ENCODE measurements at places on chromosomes 6 and 20.

GRCh38 chr6:71080133-71080532 lies 123.3 kb upstream of the B3GAT2 start:
- DNase-seq = no peak

DNA sequence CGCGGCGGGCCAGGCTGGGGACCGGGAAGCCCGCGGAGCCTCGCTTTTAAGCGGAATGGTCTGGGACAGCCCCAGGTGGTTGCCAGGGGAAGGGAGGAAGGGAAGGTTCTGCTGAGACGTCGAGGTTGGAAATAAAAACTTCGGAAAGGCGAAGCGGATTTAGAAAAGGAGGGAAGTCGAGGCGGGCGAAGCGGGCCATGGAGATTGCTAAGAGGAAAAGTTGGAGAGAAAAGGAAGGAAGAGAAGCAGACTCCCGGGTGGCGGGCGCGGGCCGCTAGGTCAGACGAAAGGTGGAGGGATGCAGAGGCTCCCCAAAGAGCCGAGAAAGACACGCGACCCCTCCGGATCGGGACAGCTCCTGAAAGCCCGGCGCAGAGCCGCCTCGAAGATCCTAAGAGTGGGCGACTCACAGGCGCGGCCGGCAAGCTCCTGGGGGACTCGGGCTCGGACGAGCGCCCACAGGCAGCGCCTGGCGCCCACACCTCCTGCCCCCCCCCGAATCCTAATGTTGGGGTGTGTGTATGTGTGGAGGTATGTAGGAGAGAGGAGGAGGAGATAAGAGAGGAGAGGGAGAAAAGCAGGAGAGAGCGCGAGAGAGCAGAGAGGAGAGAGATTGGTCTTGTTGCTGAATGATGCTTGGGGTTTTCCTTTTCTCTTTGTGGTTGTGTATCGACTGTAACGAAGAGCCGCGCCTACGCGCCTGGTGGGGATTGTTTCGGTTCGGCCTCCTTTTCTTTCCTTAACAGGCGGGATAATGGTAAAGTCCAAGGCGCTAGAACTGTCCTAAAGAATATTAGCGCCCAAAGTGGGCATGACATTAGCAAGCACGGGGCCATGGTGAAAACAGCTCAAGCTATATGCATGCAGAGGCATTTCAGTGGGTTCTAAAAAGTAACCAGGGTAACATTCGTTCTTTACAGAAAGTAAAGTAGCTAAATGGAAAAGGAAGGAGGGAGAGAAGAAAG lies 1.5 kb downstream of the TFAP2B start:
- no peak for DNase-seq

DNA sequence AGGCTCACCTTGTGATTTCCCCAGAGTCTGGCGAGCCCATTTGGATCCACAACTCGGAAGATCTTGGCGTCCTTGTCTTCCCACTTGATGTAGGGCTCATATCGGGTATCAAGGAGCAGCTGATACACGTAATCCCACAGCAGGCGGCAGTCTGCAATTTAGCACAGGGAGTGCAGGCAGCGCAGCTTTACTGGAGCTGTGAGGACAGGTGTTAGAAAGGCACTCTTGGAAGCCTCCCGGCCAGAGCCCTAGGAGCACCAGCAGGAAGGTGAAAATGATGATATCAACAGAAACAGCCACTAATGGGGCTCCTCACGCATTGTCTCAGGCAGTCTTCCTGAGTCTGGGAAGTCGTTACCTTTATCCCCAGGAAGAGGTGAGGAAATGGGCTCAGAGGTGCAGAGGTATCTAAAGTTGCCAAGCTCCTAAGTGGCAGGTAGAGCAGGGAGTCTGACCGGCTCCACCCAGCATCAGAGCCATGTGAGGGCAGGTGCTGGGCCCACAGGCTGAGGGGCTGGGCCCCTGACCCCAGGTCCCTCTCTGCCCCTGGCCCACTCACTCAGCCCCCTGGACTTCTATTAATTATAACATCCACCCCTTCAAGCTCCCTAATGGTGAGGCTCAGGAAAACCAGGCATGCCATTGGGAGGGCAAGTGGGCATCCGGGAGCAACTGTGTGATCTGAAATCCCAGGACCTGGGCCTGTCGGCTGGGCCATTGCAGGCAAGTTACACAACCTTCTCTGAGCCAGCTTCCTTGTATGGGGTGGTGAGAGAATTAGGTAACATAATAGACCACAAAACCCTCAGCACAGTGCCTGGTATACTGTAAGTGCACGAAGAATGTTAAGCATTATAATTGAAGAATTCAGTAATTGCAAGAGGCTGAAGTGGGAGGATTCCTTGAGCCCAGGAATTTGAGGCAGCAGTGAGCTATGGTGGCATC lies 18.3 kb downstream of the ETV7 start:
- DNase-seq = no peak

DNA sequence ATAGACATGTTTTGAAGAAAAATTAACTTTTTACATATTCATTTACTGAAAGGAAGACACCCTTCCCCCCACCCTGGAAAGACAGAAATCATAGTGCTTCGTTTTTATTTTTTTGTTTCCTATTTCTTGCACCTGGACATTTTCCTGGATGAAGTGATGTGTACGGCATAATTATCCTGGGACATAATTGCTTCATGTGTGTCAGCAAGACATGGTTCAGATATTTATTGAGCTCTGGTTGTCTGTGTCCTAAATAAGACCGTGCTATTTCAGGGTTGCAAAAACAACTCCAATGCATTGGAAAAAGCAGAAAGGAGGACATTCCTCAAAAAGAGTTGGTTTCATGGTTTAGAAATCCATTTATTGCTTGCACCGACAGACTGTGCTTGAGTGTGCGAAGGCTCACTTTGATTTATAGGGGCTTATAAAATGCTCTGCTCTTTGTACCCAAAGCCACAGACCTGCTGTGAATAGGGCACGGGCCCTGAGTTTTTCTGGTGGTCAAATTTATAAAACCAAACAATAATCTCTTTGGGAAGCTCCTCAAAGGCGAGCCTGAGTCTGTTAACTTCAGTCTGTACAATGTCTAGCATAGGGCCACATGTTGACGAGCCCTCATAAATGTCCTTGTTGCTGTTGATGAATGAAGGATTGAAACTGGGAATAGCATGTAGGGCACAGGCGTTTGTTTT lies 179.5 kb downstream of the SOX4 start:
- DNase-seq = no peak

DNA sequence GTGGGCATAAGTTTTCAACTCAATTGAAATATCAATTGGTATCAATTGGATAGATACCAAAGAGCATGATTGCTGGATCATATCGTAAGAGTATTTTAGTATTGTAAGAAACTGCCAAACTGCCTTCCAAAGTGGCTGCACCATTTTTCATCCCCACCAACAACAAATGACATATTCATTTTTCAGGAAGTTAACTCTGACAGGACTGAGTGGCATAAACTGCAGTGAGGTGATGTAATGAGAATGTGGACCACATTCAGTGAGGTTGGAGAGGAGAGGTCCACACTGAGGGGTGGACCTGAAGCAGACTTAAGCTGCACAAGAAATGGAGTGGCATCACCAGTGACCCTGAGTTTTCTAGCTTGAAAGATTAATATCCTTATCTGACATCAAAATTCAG lies 11.6 kb upstream of the CALHM6 start:
- no peak for DNase-seq

DNA sequence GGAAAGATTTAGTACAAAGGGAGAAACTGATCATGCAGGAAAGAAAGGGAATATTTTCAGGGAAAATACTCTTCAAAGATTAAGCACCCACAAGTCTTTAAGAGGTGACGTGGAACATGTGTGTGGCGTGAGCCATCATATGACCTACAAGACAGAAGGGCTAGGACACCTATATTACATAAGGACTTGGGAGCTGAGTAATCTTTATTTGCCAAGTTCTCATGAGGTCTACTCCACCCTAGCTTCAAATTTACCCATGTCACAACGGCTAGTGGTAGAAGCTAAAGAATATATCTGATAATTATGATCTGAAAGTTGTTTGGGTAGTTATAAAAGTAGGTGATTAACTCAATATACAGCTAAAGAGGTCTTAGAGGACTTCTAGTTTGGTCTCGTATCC lies 167.8 kb downstream of the GJA10 start:
- no peak for DNase-seq

DNA sequence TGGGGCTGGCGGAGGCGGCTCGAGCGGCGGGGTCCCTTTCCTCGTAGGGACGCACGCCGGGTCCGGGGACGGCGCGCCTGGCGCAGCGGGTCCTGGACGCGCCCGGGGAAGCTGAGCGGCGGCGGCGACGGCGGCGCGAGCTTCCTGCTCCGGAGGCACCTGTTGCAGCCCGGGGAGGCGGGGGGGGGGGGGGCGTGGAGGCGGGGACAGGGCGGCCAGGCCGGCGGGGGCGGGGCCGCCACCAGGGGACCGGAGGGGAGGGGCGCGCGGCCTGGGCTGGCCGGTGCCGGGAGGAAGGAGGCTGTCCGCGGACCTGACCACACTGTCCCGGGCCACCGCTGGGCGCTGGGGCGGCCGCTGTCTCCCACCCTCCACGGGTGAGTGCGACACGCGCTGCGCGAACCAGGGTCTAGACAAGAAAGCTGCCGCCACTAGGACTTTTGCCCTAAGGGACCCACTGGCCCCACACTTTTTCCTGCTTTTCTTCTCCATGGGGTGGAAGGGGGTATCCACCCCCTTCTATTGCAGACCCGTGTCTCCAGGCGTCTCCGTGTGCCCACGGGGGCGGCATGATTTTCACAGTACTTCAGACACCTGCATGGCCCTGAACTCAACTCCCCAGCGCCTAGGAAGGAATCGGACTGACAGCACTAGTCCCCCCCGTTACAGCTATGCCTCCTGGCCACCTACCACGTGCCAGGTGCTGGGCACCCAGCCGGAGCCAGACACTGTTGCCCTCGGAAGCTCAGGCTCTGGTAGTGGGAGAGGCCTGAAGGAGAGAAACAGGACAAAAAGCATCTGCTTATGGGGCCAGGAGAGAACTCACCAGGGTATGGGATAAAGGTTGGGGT lies at the start of gene NFATC2:
TSS of gene NFATC2 (minus strand) at position 149 of the 851 bp plus-strand sequence. CDS start 220 bp downstream, outside the sequence.
- DNase-seq = peak; percentile 40

DNA sequence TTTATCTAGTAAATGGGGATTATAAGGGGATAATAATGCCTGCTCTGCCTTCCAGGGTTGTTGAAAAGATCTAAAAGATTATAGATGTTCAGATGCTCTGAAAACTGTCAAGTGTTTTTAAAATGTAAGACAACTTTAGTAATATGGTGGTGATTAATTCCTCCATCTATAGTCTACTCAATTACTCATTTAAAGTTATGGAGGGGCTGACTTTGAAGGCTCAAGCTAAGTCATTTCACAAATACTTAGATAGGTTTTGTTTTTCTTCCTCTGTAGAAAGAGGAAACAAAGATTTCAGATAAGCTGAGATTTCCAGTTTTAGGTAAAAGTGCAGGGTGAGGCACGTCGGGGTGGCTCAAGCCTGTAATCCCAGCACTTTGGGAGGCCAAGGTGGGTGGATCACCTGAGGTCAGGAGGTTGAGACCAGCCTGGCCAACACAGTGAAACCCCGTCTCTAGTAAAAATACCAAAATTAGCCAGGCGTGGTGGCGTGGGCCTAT lies 50.5 kb upstream of the PIM1 start:
- DNase-seq = no peak

- DNase-seq = no peak
Measured at GRCh38 chr6:47042275-47042791, at the start of gene ADGRF1. ADGRF1 (minus strand) TSS chr6:47042332; CDS start chr6:47029061, 13,271 bp downstream.

GRCh38 chr6:38136547-38136946 lies 317.0 kb downstream of the ZFAND3 start:
- no peak for DNase-seq

DNA sequence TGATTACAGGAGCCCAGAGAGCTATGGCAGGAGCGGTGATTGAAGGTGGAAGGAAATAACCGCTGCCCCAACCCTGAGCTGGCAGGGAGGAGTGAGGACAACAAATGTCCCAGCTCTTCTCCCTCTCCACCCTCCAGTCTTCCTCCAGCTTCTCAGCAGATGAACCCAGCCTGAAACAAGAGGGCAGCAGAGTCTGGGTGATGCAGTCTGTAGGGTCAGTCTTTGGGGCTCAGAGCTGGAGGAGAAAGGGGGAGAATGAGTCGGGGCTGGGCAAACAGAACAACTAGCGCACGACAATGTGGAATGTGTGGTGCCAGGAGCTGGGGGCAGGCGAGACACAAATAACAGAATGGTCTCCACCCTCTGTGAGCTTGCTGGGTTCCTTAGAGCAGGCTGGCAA lies 4.5 kb upstream of the GUCA1A start:
- DNase-seq = no peak

- no peak for DNase-seq
Measured at GRCh38 chr20:38161412-38161774, 3.7 kb downstream of the TGM2 start.

GRCh38 chr20:3651204-3651962 lies 11.8 kb downstream of the GFRA4 start:
- DNase-seq = no peak

Measured in T-cell (primary cell).